ENCODE measurements at places on chromosomes 3 and 15.

GRCh38 chr15:77426377-77426776, 5.7 kb downstream of the HMG20A start:
- DNase-seq = no peak

- DNase-seq = no peak
Measured at GRCh38 chr3:159839561-159840379, 148.9 kb upstream of the IL12A start.

DNA sequence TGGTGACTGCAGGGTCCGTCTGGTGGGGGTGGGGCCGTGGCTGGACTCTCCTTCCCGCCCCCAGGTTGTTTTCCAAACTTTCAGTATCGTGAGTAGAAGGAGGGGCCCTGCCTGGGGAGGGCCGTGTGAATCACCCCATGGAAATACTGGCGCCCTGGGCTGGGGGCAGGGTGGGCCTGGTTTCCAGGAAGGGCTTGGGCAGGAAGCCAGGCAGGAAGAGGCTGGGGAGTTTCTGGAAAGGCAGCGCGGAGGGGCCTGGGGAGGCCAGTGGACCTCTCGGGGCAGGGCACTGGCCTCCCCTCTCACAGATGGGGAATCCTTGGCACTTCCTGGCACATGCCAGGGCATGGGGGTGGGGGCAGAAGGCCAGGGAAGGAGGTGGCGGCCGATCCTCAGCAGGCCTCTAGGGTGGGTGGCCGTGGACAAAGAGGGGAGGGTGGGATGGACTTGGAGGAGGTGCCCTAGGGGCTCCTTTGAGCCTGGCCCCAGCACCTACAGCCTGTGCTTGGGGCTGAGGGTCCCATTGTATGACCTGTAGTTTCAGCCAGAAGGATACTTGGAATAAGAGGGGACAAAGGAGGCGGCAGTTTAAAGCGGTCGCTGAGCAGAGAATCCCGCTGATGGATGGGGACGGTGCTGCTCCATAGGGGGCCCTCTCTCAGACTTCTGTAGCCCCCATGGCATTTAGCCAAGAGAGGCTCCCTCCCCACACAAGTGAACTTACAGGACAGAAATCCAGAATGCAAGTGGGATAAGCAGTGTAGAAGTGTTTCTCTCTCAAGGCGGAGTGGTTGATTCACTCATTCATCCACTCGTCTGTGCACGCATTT, 56.5 kb upstream of the GATA2 start:
- peak; percentile 91 for DNase-seq

DNA sequence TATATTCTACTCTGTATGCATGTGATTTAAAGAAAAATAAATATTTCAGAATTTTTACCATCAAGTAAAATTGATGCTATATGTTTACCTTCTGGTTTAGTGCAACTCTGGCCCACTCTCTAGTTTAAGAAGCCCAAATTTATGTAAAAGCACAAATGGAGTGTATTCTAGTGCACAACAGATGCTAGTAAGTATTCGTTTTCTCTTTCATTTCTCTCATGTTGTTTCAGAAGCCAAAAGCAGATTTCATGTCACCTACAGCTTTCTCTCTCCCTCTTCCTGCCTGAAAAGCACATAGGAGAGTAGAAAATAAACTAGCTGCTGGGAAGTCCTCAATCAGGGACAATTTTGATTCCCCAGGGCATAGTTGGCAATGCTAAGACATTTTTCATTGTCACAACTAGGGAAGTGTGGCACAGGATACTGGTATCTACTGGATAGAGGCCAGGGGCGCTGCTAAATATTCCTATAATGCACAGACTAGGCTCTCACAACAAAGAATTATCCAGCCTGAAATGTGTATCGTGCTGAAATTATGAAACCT, 147.4 kb upstream of the ARHGEF26 start:
- no peak for DNase-seq

DNA sequence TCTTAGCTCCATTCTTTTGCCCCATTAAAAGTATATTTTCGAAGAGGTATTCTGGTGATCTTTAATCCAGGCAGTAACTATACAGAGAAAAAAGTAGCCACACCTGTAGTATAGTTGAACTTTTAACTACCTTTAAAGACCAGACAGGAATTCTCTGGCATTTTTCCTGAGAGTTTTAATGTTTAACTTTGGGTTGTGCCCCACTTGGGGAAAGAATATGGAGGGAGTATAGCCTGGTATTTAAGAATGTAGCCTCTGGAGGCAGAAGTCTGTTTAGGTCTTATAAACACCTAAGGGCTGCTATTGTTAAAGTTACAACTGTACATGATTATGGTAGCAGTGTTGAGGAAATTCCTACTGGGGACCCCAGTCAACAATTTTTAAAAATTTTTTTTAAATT, 19.3 kb downstream of the C3orf85 start:
- DNase-seq = no peak

GRCh38 chr3:66010739-66011655, 27.7 kb downstream of the MAGI1 start:
- no peak for DNase-seq

GRCh38 chr3:140086642-140087041, 151.7 kb downstream of the CLSTN2 start:
- DNase-seq = no peak

DNA sequence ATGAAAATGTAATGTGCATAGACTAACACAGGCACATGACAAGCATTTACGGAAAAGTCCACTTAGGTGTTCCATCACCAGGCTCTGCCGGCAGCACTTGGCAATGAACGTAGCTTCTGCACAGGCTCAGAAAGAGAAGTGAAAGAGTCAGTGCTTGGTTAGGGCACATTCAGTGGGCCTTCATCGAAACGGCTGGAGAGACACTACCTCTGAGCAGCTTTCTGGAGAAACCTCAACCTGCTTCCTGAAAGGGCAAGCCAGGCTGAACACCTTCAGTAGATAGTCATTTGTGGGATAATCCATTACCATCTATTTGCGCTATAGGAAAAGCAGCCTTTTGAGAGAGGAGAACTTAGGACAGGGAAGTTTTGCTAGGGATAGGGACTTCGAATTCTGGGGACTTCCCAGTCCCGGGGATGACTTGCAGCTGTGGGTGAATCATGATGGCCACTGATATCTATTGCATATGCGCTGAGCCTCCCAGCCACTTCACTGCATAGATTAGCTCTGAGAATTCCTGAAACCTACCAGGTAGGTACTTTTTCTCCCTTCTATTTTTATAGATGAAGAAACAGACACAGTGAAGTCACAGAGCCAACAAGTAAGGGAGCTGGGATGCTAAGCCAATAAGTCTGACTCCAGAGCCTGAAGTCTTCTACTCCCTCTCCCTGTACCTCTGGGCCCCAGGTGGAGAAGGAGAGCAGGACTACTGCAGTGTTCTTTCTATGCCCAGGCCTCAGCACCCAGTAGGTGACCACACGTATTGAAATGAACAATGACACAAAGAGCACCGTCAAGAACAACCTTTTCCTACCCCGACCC, 4.2 kb upstream of the SH2D7 start:
- DNase-seq = no peak

- no peak for DNase-seq
Measured at GRCh38 chr3:171598990-171599389, 138.8 kb upstream of the TNIK start.

Measured in fibroblast of skin of scalp (primary cell).